ENCODE measurements at places on chromosomes 16 and 17.

DNA sequence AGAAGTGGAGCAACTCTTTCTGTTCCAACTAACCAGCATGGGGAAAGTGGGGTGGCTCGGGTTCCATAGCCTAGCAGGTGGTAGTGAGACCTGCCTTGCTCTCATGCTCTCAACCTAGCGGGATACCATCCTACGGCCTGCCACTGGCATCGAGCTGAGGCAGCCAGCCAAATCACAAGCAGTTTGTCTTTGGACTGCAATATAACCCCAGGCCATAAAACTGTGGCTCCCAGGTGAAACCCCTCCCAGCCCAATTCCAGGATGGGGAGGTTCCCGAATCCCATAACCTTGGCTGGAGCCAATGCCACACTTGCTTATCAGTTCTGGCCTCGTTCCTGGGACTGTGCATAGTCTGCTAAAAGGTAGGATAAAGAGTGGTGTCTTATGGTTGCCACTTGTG lies 155.8 kb upstream of the NETO2 start:
- no peak for DNase-seq

DNA sequence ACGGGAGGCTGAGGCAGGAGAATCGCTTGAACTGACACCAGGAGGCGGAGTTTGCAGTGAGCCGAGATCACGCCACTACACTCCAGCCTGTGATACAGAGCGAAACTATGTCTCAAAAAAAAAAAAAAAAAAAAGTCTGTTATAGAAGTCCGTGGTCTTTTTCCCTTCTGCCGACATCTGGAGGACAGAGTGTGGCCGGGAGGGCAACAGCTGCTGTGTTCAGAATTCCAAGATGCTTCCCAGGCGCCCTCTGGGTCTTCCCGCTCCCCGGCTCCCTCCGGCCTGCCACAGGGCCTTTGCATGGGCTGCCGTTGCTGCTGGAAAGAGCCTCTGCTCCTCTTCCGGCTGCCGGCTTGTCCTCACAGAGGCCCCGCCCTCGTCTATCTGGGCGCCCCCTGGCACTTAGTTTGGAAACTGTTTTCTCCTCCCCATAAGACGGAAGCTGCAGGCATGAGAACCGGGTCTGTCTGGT lies 2.4 kb upstream of the CACNA1H start:
- no peak for DNase-seq

DNA sequence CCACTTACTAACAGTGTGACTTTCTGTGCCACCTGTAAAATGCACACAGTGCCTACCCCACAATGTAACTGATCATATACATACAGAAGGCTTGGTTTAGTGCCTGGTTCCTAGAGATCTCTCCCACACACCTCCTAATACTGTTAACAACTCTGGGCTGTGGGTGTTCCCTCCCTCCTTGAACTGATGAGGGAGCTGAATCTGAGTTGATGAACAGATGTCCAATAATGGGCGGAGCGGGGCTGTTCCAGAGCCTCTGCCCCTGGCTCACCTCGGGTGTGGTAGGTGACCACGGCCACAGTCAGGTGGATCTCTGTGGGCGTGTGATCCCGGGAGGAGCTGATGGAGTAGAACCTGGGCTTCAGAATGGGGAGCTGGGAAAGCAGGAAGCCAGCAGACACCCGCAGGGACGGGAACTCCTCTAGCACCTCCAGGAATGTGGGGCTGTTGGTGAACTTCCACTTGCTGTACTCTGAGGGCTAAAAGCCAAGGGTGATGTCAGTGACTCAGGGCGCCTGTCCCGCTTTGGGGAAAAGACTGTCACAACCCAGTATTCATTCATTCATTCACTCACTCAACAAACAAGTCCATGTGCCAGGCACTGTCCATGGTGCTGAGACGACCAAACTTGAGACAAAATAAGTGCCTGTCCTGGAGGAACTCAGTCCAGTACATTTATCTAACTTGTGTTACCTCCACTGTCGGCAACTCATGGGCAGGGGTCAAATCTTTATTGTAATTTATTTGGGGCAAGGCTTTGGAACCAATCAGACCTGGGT lies 37.6 kb downstream of the NOS2 start:
- DNase-seq, result no peak

DNA sequence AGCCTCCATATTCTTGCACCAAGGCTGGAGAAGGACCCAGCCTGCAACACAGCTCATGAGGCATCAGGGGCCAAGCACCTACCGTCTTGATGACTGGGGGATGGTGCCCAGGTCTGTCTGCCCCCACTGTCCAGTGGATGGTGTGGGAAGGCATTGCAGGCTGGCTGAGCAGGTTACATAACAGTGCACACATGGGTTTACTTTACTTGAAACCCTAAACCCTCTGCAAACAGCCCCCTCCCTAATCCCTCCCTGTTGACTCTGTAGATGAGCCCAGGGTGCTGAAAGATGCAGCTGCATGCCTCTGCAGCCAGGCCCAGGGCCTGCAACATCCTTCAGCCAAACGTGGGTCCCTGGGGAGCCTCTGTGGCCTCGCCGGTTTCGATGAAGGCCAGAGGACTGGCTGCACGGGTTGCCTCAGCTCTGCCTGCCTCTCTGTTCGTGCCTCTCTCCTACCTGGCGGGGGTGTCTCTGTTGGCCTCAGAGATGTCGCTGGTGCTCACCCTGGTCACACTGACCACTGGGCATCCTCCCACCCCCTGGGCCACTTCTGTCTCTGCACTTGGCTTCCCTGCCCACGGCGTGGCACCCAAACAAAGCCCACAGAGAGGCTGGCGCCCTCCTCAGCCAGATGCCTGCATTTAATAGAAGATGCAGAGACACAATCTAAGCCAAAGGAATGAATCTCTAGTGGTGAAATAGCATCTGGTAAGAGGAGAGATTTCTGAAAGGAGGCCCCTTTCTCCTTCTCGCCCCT lies 95.1 kb downstream of the METRNL start:
- DNase-seq, result no peak

GRCh38 chr16:19753815-19754643 lies 36.0 kb downstream of the IQCK start:
- DNase-seq, result no peak

- DNase-seq, result no peak
Observed at GRCh38 chr17:19583871-19584270, 50.2 kb downstream of the SLC47A1 start.

- no peak for DNase-seq
Observed at GRCh38 chr17:13806092-13806491, 204.4 kb upstream of the HS3ST3A1 start.

GRCh38 chr17:27593232-27593856 lies 37.6 kb upstream of the LGALS9 start:
- DNase-seq, result no peak

- no peak for DNase-seq
Observed at GRCh38 chr17:79417476-79417988, 193.3 kb downstream of the RBFOX3 start.

DNA sequence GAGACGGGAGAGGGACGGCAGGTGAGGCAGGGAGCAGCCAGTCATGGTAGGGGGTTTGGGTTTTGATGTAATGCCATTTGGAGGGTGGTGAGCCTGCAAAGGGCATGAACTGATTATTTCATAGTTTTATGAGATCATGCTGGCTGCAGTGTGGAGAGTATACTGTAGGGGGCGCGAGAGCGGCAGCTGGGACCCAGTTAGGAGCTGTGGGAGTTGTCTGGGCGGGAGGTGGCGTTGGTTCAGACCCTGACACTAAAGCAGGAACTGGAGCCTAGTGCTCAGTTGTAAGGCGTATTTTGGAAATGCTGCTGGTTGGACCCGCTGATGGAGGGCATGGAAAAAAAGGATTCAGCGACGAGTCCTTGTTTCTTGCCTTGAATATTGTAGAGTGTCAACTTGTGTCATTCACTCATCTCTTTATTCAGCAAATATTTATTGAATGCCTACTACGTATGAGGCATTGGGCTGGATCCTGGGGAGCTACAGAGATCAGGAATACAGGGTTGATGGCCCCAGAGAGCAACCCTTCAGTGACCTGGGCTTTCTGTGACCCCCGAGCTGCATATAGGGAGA lies 23.7 kb upstream of the KDM8 start:
- DNase-seq, result no peak

- DNase-seq, result peak; percentile 44
Observed at GRCh38 chr16:10929853-10930754, 12.2 kb downstream of the DEXI start.

DNA sequence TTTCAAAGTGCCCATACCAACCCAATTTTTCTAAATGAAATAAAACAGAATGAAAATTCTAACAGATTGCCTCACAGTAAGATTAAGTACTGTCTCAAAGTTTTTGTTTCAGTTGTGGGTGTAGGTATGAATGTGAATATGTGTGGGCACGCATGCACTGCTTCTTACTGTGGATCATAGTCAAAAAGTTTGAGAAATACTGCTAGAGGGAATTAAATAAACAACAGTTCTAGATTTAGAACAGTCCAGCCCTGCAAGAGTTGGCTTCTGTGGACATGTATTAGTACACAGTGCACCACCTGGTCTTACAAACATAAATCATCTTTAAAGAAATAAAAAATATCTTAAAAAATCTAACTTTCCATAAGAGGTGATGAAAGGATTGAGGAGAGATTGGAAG lies 8.4 kb downstream of the ZNF652 start:
- no peak for DNase-seq

DNA sequence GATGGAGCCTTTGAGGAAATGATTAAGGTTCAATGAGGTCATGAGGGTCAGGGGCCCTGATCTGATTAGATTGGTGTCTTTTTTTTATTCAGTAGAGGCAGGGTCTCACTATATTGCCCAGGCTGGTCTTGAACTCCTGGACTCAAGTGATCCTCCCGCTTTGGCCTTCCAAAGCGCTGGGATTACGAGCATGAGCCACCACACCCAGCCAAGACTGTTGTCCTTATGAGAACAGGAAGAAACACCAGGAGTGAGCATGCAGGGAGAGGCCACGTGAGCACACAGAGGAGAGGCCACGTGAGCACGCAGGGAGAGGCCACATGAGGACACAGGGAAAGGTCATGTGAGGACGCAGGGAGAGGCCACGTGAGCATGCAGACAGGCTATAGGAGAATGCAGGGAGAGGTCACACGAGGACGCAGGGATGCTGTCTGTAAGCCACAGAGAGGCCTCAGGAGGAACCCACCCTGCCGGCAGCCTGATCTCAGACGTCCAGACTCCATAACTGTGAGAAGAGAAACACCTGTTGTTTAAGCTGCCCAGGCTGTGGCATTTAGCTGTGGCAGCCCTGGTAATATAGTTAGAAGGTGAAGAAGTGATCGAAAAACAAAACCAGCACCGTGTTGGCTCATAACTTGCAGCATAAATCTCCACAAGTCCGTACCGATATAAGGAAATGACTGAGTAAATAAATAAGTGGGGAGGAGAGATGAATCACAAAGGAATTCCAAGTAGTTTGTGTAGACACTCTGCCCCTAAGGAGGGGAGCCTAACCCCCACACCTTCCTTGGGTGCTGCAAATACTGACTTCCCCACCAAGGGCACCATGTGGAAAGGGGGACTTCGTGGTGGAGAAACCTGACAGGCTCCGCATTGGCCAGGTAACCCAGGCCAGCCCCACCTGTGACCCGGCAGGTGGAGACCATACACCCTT lies 14.6 kb upstream of the CSNK1D start:
- DNase-seq, result no peak

DNA sequence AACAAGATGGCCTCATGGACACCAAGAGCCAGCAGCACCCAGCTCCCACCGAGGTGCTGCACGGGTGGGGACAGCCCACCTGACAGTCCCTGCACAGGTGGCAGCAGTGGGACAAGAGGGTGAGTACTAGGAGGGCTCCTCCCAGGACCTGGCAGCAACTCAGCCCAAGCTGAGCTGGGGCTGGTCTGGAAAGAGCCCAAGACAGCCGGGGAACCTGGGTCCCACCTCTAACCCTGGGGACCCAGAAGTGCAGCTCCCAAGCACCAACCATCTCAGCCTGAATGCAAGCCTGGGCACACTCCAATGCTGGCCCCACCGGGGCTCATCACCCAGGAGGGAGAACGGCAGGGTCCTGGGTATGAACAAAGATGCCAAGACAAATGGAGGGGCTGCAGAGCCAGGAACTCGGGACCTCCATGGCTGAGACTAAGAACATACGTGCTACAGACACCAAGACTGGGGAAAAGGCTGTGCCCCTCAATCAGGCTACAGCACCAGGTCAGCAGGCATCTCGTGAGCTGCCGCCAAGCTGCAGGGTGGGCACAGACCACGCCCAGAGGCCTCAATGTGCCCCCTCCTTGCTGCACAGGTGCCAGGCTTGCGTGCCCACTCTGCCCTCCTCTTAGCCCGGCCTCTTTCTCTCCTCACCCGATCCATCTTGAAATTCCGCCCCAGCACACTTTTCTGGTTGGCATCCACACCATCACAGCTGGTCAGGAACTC lies 37.5 kb upstream of the GSG1L start:
- no peak for DNase-seq

GRCh38 chr16:28121527-28121926 lies 58.0 kb upstream of the GSG1L start:
- DNase-seq, result no peak
